ENCODE measurements at places on chromosomes 6 and 20. TPM values are rescaled to one million over a fixed set of nuclear protein-coding genes. Genes with fewer than 3 reads are reported as not detected.

DNA sequence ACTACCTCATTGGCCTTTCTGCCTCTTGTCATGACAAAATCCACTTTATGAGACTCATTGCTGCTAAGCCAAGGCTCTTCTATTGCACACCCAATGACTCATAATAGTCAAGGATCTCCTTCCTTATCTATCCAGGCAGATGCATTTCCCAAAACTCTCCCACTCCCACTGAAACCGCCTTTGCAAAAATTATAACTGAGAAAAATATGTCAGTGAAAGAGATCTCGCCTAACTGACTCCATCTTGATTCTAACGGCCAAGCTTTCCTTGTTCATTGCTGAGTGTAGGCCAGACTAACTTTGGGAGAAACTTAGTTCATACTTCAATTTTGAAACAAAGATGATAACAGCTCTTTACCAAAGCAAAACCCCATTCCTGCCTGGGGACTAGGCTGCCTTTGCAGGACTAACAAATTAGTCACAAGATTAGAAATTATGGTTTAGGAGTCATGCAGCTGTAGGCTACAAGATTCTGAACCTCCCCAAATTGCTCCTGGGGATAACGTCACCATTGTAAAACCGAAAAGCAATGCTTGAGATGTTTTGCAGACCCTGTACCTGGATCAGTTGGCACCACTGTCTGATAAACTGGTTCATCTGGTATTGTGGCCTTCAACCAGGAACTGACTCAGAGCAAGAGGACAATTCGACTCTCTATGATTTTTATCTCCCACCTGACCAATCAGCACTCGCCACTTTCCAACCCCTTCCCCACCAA, 47.1 kb downstream of the HAO1 start:
- H3K4me1 ChIP-seq = no peaks in the 10 kb centered on the region
- H3K4me3 ChIP-seq = no peak overlapping the region
- H3K36me3 ChIP-seq = no peaks in the 10 kb centered on the region

- H3K27me3 ChIP-seq = no peaks in the 10 kb centered on the region
- H3K4me1 ChIP-seq = no peaks in the 10 kb centered on the region
- H3K36me3 ChIP-seq = no peaks in the 10 kb centered on the region
- DNase-seq = no peak
- H3K4me3 ChIP-seq = no peak overlapping the region
- H3K27ac ChIP-seq = no peak overlapping the region
These were observed 875.4 kb upstream of the MAP3K7 start for GRCh38 chr6:91462241-91462640.

GRCh38 chr20:21529863-21530262, 16.0 kb upstream of the NKX2-2 start:
- H3K4me3 ChIP-seq = no peak overlapping the region
- no peaks in the 10 kb centered on the region for H3K4me1 ChIP-seq
- H3K36me3 ChIP-seq = no peaks in the 10 kb centered on the region
- DNase-seq = no peak

DNA sequence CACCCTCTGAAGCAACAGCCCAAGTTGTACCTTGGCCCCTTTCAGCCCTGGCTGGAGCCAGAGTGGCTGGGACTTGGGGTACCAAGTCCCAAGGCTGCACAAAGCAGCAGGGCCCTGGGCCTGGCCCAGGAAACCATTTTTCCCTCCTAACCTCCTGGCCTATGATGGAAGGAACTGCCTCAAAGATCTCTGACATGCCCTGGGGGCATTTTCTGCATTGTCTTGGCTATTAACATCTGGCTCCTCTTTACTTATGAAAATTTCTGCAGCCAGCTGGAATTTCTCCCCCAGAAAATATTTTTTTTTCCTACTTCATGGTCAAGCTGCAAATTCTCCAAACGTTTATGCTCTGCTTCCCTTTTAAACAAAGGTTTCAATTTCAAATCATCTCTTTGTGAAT, 269.4 kb upstream of the CDYL start:
- no peaks in the 10 kb centered on the region for H3K27me3 ChIP-seq
- H3K36me3 ChIP-seq = no peaks in the 10 kb centered on the region
- no peak overlapping the region for H3K27ac ChIP-seq
- H3K4me3 ChIP-seq = no peak overlapping the region

DNA sequence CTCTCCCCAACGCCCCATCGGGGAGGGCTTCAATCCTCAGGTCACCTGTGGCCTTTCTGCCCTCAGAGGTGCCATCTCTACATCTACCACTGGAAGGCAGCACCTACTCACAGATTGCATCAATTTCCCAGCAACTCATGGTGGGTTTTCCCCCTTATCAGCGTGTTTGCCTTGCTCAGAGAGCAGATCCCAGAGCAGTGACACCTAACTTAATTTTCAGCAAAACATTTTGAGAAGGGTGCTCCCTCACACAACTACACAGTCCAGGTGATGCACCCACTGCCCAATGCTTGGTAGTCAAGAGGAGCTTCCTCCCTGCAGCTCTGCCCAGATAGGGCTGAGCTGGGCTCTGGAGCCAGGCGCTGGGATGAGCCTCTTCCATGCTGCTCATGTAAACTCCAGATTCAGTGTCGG, 48.2 kb downstream of the PLG start:
- no peaks in the 10 kb centered on the region for H3K4me1 ChIP-seq
- no peak for DNase-seq
- no peak overlapping the region for H3K27ac ChIP-seq
- H3K27me3 ChIP-seq = peaks cover 62% of the 10 kb centered on the region
- H3K36me3 ChIP-seq = no peaks in the 10 kb centered on the region
- no peak overlapping the region for H3K4me3 ChIP-seq

- peaks cover 20% of the 10 kb centered on the region for H3K27me3 ChIP-seq
- H3K4me1 ChIP-seq = no peaks in the 10 kb centered on the region
- DNase-seq = no peak
- H3K27ac ChIP-seq = no peak overlapping the region
These were observed 227.3 kb downstream of the PREX1 start for GRCh38 chr20:48600470-48600945.

- DNase-seq = no peak
- H3K27ac ChIP-seq = no peak overlapping the region
- H3K4me1 ChIP-seq = peaks cover 13% of the 10 kb centered on the region
- no peaks in the 10 kb centered on the region for H3K36me3 ChIP-seq
- H3K4me3 ChIP-seq = peak overlapping the region; percentile 55
- peaks cover 64% of the 10 kb centered on the region for H3K27me3 ChIP-seq
These were observed 631 bp downstream of the RAET1L start for GRCh38 chr6:150024646-150025155.

DNA sequence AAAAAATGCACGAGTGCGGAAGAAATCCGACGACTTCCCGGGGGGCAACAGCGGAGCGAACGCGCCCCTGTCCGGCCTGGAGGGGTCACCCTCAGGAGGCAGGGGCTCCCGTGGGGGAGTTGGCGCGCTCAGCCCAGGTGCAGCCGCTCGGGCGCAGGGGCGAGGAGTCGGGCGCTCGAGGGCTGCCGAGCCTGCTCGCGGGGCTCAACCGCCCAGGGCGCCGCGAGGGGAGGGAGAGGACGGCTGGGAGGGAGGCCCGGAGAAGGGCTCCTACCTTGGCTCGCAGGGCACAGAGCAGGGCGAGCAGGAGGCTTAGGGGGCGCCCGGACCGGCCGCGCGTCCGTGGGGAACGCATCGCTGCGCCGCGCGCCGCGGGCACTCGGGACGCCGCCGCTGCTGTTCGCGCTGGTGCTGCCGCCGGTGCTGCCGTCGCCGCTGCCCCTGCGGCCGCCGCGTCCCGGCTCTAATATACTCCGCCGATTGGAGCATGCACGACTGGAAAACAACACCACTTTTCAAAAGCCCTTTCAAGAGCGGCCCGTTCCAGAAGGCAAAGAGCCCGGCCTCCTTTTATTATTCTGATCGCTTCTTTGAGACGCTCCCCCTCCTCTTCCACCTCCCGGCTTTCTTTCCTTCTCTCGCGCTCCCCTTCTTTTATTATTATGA, 490 bp downstream of the JAG1 start:
- DNase-seq = no peak
- no peaks in the 10 kb centered on the region for H3K27me3 ChIP-seq
- peaks cover 13% of the 10 kb centered on the region for H3K36me3 ChIP-seq
- H3K4me3 ChIP-seq = peak overlapping the region; percentile 94
- H3K4me1 ChIP-seq = peaks cover 70% of the 10 kb centered on the region

- no peak overlapping the region for H3K4me3 ChIP-seq
- no peaks in the 10 kb centered on the region for H3K27me3 ChIP-seq
- H3K4me1 ChIP-seq = peaks cover 18% of the 10 kb centered on the region
- DNase-seq = no peak
- H3K27ac ChIP-seq = no peak overlapping the region
These were observed 185.2 kb upstream of the UST start for GRCh38 chr6:148561629-148562028.

GRCh38 chr6:6453186-6453585, 132.7 kb upstream of the F13A1 start:
- no peaks in the 10 kb centered on the region for H3K27me3 ChIP-seq
- DNase-seq = no peak
- H3K4me3 ChIP-seq = no peak overlapping the region
- H3K36me3 ChIP-seq = no peaks in the 10 kb centered on the region

DNA sequence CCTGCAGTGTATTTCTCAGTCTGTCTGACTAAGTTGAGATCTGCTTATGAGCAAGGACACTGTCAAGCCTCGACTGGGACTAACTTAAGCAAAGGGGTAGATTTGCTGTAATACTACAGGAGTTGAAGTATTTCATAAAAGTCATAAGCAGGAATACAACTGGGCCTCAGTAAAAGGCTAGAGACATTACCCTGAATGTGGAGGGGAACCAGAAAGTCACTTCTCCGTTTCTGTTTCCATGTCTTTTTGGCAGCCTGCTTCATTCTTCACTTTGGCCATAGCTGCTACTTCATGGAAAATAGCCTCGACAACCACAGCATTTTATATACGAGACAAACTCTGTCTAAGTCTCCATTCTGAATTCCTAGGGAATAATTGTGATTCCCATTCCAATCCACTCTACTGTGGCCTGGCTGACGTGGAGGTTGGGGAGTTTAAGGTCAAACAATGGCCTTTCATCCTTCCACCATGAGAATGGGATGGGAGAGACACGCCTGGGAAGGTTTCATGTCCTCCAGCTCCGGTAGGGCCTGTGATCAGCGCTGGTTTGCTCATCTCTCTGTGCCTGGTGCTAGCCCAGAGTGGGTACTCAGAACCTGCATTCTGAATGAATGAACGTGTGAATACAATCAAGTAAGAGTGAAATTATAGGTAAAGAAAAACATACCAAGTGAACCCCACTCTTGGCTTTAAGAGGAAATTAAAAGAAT, 37.1 kb upstream of the DUSP22 start:
- DNase-seq = no peak
- peaks cover 38% of the 10 kb centered on the region for H3K27me3 ChIP-seq
- H3K4me3 ChIP-seq = no peak overlapping the region

DNA sequence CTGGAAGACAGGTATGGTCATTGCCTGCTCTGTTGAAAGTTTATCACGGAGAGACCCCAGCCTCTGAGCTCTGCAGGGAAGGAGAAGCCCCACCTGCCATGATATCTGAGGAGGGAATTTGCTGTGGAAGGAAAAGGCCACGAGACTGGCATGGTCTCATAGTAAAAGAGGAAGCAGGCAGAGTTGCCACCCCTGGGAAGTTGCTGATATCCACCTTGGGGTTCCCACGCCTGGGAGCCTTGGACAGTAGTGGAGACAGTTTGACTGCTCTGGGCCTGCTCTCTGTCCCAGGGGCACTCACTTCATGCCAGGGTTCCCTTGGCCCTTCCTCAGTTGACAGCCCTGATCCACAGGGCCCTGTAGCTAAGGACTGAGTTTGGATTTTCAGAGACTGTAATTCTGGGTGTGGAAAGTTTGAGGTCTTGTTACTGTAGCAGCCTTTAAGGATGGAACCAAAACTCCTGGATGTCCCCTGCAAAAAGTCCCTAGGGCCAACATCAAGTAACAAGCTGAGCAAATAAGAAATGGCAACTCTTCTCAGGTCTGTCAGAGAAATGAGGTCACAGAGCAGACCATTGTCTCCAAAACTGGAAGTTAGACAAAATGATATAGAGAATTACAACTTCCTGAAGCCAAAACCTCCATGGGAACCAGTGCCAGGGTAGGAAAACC, 6.9 kb upstream of the SIRPB1 start:
- H3K36me3 ChIP-seq = no peaks in the 10 kb centered on the region
- DNase-seq = no peak
- no peak overlapping the region for H3K27ac ChIP-seq

- H3K36me3 ChIP-seq = peaks cover 12% of the 10 kb centered on the region
- DNase-seq = no peak
- H3K4me3 ChIP-seq = no peak overlapping the region
- H3K27me3 ChIP-seq = no peaks in the 10 kb centered on the region
- no peak overlapping the region for H3K27ac ChIP-seq
These were observed 145.7 kb downstream of the WDR27 start for GRCh38 chr6:169555971-169556617.

GRCh38 chr6:157713451-157714152, 109.4 kb upstream of the SNX9 start:
- DNase-seq = no peak
- peaks cover 26% of the 10 kb centered on the region for H3K4me1 ChIP-seq
- H3K27me3 ChIP-seq = no peaks in the 10 kb centered on the region

- no peak overlapping the region for H3K27ac ChIP-seq
- no peaks in the 10 kb centered on the region for H3K27me3 ChIP-seq
- H3K4me1 ChIP-seq = peaks cover 1% of the 10 kb centered on the region
- DNase-seq = no peak
- H3K36me3 ChIP-seq = no peaks in the 10 kb centered on the region
These were observed 14.3 kb upstream of the PIM1 start for GRCh38 chr6:37155394-37156312.

GRCh38 chr6:35048031-35048613, 93.0 kb downstream of the TCP11 start:
- H3K27ac ChIP-seq = peak overlapping the region; percentile 92
- H3K4me3 ChIP-seq = peak overlapping the region; percentile 26
- no peaks in the 10 kb centered on the region for H3K27me3 ChIP-seq
- DNase-seq = no peak
- H3K4me1 ChIP-seq = peaks cover 100% of the 10 kb centered on the region
- peaks cover 14% of the 10 kb centered on the region for H3K36me3 ChIP-seq

DNA sequence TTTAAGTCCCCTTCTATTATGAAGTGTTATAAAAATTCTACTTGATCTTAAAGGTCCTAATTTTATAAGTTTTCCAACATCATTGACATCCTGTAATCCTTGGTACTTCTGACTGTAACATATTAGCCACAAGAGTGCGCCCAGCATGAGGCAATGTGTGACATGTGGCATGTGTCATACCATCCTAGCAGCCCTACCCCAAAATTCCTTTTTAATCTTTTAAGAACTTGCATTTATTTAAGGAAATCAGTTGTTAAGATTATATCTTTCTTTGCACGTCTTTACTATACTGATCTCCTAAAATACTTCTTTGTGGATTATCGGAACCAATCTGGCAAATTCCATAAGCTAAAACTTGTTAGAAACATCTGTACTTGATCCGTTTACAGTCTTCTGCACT, 167.1 kb upstream of the SLC24A3 start:
- no peaks in the 10 kb centered on the region for H3K27me3 ChIP-seq
- H3K27ac ChIP-seq = no peak overlapping the region
- H3K4me3 ChIP-seq = no peak overlapping the region
- no peak for DNase-seq
- H3K4me1 ChIP-seq = peaks cover 32% of the 10 kb centered on the region

Gene DDX43
- 0.41 TPM for total RNA-seq

Gene PACRG
- total RNA-seq = 10.5 TPM

Gene NUP43
- 29.7 TPM for total RNA-seq

Gene RIMS1
- total RNA-seq = 0.93 TPM

Gene TINAG
- 0.41 TPM for total RNA-seq

Data from left ventricle myocardium inferior (tissue), 1 donor.